ENCODE measurements at places on chromosomes 6 and 20.

DNA sequence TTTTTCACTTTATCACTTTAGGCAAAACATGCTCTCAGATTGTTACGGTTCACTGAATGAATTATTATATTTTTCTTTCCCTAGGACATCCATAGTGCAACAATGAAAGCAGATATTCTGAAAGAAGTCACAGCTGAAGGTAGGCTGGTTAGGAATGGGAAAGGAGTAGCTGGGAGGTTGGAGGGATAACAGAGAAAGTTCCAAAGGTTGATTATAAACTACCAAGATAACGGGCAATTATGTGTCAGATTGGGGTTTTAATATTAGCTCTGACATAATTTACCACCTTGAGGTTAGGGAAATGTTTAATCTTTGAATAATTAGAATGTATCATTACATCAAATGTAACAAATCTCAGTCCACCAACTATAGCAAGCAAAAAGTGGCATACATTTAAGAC lies 96.5 kb downstream of the HTR1B start:
- DNase-seq: no peak

- no peak for DNase-seq
Measured at GRCh38 chr6:105507811-105508210, 104.9 kb upstream of the PREP start.

DNA sequence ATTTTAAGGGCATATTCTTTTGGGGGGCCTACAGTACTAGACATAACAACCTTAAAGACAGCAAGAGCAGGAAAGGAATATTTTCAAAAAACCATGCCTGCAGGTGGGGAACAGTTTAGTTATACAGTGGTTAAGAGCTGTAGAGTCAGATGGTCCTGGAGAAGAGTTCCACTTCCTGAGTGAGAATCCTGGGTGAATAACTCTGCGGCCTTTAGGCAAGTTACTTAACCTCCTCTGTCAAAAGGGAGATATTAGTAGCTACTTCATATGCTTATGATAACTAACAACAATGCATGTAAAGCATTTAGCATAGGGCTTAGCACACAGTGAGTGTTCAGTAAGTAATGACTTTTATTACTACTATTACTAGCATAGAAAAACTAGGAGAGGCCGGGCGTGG lies 119.2 kb upstream of the TAB2 start:
- no peak for DNase-seq

- DNase-seq: no peak
Measured at GRCh38 chr6:166007349-166008263, 160.0 kb downstream of the TBXT start.

DNA sequence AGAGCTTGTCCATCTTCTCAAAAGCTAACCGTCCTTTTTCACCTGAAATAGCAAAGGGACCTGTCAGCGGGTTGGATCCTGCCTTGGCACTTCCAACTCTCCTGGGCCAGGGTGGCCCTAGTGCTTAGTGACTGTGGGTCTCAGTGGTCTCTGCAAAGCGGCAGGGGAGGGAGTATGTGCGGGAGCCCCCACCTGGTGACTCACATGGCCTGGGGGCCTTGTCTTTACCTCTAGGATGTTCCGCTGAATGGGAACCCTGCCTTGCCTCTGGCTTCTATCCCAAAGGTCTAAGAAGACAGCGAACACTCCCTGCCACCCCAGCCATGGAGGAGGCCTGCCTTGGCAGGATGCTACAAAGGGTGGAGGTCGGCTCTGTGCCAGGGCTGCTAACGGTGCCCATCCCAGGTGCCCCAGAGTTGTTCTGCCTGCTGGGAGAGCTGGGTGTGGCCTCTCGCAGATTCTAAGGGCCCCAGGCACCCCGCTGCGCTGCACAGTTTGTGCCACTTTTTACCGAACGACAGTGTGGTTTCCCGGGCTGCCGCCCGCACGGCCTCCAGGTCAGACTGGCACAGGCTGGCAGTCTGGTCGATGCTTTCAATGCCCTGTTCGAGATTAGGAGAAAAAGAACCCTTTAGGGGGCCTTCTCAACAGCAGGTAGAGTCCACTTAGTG lies 77.2 kb downstream of the PTPN1 start:
- DNase-seq: no peak

DNA sequence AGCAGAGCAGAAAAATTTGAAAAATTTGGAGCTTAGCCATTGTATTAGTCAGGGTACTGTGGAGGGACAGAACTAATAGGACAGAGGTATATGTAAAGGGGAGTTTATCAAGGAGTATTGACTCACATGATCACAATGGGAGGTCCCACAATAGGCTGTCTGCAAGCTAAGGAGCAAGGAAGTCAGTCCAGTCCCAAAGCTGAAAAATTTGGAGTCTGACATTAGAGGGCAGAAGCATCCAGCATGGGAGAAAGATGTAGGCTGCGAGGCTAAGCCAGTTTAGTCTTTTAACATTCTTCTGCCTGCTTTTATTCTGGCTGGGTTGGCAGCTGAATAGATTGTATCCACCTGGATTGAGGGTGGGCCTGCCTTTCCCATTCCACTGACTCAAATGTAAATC lies 82.0 kb downstream of the SMPDL3A start:
- DNase-seq: no peak

- no peak for DNase-seq
Measured at GRCh38 chr20:22966787-22967464, 68.2 kb upstream of the SSTR4 start.

- no peak for DNase-seq
Measured at GRCh38 chr6:156762547-156762946, 14.6 kb upstream of the ARID1B start.

- no peak for DNase-seq
Measured at GRCh38 chr6:3361312-3362037, 95.4 kb downstream of the SLC22A23 start.

GRCh38 chr20:40741507-40742106 lies 52.6 kb upstream of the MAFB start:
- no peak for DNase-seq

- no peak for DNase-seq
Measured at GRCh38 chr20:58993332-58994248, 12.5 kb downstream of the NELFCD start.

DNA sequence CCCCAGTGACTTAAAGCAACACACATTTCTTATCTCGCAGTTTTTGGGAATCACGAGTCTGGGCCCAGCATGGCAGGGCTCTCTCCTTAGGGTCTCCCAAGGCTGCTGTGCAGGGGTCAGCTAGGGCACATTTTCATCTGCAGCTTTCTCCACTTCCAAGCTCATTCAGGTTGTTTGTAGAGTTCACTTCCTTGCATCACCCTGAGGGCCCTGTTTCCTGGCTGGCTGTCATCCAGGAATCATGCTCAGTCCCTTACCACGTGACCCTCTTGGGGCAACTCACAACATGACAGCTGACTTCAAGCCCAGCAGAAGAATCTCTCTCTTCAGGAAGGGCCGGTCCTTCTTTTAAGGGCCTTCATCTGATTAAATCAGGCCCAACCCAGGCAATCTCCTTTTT lies 21.3 kb downstream of the SNAP25 start:
- DNase-seq: no peak

- no peak for DNase-seq
Measured at GRCh38 chr6:13349811-13350506, 21.6 kb upstream of the TBC1D7 start.

DNA sequence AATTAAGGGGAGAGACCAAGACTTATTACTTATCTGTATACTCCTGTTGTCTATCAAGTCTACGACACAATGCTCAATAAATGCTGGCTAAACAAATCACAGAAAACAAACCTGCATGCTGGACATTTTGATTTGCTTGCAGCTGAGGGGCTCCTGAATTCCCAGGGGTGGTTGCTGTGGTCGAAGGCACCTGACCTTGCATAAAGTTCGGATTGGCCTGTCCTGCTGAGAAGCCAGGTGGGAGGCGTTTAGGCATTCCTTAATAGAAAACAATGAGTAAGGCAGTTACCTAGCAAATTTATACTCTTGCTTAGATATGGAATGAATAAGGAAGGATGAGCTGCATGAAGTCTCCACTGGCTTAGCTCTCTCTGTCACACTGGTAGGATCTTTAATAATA lies 50.5 kb downstream of the TP53INP2 start:
- no peak for DNase-seq

DNA sequence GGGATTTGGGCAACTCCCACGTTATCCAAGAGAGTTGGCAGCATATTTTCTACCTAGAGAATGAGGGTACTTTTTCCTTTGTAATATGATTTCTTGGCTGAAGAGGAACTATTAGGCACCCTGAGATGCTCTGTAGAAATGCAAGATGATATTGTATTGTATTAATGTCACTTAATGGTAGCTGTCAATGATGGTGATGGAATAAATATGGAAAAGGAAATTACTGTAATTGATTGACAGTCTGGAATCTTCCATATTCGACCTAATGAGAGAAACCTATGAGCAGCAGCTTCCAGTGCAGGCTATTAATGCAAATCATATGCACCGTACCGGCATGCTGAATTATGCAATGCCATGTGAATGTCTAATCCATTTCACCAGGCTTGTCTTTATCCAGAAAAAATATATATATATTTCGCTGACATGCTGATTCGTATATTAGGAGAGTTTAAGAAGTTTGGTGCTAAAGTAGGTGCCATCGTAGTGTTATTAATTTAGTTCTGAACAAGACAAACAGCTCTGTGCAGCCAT lies 494.2 kb upstream of the JARID2 start:
- no peak for DNase-seq

DNA sequence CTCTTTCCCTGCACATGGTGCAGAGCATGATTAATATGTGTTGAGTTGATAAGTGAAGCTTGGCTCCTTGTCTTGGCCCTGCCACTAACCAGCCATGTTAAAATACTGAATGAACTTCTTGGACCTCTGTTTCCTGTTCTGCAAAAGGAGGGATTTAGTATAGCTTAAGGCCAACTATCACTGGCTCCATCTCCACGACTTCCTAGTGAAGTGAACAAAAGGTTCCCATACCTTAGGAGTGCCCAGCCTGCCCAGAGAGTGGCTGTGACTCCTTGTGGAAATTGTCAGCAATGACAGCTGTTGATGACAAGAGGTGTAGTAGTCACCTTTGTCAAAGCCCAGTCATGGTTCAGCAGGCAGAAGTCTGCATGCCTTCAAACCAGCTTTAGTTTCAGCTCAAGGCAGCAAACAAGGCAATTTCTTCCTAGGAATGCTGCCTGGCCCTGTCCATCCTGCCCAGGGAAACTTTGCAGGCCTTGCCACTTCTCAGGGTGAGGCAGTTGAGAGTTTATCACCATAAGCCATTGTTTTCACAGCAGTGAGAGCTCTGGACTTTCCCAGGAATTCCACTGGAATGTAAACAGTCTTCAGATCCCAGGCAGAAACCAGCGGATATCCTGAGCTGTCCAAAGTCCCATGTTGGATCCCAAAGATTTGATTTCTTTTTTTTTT lies 169.7 kb upstream of the TNFAIP3 start:
- no peak for DNase-seq

DNA sequence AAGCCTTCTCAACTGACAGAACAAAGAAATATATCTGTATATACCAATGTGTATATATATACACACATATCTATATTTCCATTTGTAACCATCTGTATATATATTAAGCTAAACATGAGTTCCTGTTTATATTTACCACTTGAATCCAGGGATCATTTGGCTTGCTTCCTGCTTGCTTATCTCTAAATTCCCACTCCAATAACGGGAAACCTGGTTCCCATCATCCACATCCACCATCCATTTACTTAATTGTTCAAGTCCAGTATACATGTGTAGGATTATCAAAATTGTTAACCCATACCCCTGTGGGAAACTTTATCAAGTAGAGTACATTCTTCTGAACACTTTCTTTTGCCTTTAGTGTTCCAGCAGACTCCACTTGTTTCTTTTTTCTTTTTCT lies 12.5 kb upstream of the SOX12 start:
- DNase-seq: no peak

DNA sequence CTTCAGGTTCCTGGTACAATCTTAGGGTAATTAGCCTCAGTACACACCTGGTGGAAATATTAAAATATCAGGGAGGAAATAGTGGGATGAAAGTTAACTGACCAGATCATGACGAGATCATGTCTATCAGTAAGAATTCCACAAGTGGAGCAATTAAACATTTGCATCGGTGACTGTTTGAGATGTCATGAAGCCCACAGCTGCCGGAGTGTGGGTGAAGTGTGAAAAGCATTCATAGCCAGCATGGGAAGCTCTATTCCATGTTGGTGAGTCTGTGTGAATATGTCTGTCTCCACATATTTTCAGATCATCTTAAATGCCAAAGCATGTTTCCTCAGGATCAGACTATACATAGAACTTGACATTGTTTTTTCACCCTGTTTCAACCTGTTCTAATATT lies 142.8 kb downstream of the IPCEF1 start:
- DNase-seq: no peak

DNA sequence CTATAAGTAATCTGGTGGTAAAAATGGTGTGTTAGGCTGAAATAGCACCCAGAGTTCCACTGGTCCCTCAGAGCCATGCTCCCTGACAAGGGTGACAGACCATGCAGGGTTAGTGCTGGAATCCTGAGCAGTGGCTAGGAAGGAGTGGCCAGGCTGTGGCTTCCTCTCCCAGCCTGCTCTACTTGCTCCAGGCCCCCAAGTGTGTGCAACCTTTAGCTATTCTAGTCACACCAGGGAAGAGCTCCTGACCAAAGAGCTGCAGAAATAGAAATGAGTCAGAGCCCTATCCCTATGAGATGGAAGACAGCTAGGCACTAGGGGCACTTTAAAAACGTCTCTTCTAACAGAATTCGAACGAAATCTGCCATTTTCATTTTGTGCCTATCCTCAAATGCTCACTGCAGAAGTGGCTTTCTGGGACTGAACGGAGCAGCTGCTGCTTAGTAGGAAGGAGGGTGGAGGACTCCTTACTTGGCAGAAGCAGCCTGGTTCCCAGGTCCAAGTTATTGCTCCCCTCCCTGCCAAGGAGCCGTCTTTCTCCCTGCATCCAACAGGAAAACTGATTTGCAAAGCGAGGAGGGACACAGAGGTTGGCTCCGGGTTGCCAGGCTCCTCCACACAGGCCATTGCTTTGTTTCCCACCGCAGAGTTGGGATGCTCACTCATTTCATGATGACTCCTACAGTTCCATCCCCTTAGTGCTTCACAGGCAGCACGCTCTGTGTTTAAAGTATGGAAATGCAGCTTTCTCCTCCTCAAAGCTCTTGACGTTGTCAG lies 754.5 kb downstream of the C6orf118 start:
- no peak for DNase-seq

DNA sequence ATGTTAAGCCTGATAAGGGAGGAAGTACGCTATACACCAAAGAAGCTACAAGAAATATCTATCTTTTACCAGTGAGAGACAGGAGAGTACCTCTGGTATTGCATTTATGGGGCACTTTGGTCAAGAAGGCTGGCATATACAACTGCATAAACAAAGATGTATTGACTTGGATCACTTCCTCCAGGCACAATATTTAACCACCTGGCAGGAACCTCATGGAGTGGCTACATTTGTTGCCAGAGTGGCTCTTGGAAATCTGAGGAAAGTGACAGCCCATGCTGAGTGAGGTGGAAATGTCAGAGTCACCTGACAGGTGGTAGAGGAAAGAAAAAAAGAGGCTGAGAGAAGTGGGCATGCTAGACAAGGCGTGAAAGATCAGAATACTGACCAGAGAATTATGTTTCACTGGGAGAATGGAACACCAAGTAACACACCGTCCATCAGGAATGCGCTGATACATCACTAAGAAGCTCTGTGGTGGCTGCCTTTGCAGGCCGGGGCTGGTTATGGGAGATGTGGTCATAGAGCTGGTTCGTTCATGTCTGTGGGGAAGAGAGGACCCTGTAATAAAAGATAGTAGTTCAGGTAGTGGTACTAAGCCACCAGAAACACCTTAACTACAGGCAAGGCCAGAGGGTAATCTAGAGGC lies 61.4 kb upstream of the UFL1 start:
- no peak for DNase-seq
